ENCODE measurements at places on chromosomes 5 and 9.

GRCh38 chr5:136810261-136810801 lies 445.0 kb upstream of the TRPC7 start:
- DNase-seq: no peak

- DNase-seq: no peak
These were observed 11.7 kb downstream of the RAD23B start for GRCh38 chr9:107294756-107295155.

DNA sequence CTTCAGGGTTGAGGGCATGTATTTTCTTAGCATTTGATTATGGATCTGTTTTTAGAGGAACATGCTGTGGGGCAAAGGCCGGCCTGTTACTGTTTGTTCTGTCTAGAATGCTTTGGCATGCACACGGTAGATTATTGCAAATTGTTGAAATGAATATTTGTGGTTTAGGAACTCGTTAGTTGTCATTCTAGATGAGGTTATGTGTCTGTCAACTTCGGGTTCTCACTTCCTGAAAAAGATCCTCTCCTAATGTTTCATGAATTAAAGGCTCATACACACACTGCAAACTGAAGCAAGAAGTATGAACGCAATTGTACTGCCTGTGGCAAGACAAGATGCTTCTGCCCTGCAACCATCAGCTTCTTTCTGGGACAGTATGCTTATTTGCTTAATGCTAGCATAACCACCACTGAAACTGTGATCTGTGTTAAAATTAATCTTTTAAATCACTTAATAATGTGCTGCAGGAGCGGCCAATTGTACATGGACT lies 99.6 kb downstream of the BASP1 start:
- DNase-seq: no peak

DNA sequence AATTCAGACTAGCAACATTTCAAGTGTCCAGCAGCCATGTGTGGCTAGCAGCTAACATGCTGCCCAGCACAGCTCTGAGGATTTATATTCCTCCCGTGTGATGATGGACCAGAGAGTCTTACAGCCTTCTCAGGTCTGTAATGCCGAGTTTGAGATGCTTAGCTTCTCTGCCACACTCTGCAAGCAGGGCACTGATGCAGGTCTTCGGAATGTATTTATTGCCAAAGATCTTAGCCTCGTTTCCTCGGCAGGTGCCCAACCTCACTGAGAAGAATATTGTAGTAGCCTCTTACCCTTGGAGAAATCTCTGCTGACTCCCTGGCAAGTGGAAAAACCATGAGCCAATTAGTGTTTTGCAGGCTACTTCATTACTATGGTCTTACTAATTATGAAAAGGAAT lies 3.7 kb upstream of the RAI14 start:
- DNase-seq: no peak

- DNase-seq: no peak
These were observed 8.1 kb upstream of the KLF9 start for GRCh38 chr9:70422371-70423043.

- no peak for DNase-seq
These were observed 84.8 kb downstream of the PJA2 start for GRCh38 chr5:109324931-109325330.

GRCh38 chr5:77017668-77018067 lies 12.5 kb upstream of the AGGF1 start:
- no peak for DNase-seq

GRCh38 chr9:4130166-4130565 lies 169.7 kb downstream of the GLIS3 start:
- no peak for DNase-seq

GRCh38 chr9:33458444-33458843 lies 11.1 kb upstream of the AQP3 start:
- DNase-seq: peak; percentile 85

GRCh38 chr5:20949636-20950035 lies 961.6 kb upstream of the CDH18 start:
- DNase-seq: no peak

DNA sequence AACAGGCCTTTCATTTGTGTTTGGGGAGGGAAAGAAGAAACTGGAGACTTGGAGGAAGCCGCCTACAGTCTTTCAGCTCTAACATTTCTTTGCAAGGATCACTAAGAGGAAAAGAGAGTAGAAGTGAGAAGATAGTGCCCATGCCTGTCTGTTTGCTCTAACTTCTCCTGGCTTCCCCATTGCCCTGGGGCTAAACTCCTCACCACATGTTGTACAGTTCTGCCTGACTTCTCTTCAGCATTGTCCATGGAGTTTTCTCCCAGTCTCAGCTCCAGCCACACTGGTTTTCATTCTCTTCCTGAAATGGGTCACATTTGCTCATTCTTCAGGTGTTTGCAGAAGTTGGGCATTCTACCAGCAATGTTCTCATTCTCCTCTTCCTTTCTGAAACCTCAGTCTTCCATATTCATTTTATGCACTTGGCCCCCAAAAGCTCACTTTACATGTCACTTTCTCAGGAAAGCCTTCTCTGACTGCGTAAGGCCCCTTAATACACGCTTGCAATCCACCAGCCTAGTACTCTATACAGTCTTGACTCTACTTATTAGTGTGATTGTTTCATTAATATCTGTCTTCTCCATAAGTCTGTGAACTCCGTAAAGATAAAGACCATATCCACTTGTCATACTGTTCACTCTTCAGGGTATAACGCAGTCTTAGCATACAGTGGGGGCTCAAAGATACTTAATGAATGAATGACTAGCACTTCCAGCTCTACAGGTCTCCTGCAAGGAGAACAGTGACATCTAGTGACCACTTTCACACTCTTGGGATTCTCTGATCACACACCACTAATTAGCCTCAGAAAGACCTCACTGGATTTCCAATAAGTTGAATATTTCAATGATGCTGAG lies 40.2 kb upstream of the TRIM32 start:
- no peak for DNase-seq

GRCh38 chr5:93294199-93294598 lies 286.8 kb downstream of the NR2F1-AS1 start:
- no peak for DNase-seq

DNA sequence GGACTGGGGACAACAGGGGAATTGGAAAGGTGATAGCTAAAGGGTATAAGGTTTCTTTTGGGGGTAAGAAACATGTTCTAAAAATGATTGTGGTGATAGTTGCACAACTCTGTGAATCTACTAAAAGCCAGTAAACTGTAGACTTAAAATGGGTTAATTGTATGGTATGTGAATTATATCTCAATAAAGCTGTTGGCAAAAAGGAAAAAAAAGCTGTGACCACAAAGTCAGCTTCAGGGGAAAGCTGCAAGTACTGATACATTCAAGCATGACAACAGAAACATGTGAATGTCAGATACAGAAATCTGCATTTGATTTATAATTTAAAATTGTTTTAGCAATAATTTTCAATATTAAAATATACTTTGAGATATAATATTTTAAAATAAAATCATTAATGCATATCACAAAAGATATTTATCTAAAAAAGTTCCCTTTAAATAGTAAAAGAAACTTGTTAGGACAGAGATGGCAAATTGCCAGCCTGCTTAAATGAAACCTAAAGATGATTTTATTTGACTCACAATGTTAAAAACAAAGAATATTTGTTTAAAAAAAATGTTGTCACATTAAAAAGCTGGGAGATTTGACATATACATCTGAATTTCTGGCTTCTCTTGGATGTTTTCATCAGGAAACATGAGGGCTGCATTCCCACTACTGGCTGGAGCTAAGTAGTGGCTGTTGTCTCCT lies 66.0 kb downstream of the TBCA start:
- DNase-seq: no peak
